ENCODE measurements at places on chromosomes 16 and 17.

- no peak for DNase-seq
Observed at GRCh38 chr17:57234739-57235092, 21.6 kb upstream of the MSI2 start.

DNA sequence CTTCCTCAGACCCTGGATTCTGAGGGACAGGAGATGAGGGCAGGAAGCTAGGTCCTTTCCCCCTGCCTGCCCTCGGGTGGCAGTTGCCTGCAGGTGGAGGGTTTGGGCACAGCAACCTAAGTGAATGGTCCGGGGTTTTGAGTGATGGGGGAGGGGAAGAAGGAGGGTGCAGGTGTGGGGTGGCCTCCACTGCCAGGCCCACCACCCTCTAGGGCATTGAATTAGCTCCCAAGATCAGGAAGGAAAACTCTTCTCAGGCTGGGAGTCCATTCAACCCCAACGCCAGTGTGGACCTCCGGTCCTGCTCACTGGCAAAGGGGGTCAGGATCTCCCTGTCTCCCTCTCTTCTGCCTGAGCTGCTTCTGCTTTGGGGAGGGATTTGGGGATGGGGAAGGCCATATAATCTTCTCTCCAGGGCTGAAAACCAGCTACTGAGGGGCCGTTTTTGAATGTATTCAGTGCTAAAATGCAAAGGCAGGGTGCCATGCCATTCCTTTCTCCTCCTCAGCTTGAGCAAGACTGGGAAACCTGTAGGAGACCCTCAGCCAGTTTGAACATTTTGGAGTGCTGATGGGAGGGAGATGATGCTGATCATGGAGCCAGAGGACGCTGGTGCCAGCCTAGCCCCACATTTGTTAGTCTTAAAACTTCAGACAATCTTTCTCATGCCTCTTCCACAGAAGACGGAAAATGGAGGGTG is 18.8 kb downstream of the GRB7 start:
- DNase-seq = no peak

DNA sequence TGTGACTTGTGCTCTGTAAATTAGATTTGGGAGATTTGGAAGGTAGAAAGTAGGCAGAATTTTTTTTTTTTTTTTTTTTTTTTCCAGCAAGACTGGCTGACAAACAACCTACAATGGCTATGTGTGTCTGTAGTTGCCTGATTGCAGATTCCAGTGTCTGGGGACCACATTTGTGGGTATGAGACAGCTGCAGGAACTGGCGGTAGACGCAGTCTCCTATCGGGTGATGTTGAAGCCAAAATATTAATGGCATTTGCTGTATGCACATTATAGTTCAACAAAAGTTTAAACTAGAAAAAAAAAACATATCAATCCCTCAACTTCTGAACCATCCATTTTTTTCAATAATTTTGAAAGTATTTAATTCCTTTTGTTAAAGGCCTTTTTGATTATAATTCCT is 665.2 kb downstream of the TOX3 start:
- DNase-seq = no peak

DNA sequence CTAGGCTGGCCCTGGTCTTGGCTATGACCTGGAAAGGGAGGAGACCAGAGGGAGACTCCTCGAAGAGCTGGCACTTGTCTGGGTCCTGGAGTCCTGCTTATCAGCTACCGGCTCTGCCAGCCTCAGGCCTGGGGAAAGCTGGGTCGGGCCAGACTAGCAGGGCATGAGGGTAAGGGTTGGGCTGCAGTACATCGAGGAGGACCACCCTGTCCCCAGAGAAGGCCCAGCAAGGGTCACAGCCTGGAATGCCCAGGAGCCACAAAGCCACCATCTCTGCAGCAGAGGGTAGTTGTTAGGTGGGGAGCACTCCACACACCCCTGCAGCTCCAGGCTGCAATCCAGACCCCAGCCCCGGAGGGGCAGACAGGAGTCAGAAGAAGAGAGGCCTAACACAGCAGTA is 54.0 kb downstream of the SLC6A2 start:
- no peak for DNase-seq

DNA sequence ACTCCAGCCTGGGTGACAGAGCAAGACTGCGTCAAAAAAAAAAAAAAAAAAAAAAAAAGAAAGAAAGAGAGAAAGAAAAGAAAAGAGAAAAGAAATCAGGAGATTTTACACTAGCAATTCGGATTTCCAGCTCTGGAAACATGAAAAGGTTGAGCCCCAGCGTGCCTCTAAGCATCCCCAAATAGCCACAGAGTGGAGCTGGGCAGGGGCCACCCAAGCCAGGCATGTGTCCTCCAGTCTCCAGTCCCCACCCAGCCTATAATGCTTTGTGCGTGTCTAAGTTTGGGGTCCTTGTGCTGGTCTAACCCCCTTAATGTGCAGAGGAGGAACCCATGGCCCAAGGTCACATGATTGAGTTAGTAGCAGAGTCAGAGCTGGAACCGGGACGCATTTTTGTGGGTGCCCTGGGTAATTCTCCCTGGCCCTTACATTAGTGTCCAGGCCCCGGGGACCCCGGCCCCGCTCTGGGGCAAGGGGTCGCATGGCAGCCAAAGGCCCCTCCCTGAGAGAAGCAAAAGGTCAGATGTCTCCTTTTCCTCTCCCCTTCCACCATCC is 19.9 kb downstream of the ADAM11 start:
- DNase-seq = no peak

DNA sequence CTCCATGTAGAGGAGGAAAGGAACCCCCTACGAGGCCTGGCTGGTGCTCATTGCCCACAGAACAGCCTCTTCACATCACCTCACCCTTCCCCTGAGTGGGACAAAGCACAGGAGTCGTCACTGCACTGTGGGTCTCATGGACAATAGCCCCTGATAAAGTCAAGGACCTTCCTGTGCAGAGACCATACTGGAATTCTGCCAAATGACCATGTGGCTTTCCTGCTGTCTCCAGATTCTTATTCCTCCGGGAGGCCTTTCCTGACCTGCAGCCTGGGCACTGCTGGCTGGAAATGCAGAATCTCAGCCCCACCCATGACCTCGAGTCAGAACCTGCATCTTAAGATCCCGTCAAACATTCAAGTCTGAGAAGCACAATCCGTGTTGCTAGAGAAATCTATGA is 60.5 kb upstream of the ERN1 start:
- DNase-seq = no peak

DNA sequence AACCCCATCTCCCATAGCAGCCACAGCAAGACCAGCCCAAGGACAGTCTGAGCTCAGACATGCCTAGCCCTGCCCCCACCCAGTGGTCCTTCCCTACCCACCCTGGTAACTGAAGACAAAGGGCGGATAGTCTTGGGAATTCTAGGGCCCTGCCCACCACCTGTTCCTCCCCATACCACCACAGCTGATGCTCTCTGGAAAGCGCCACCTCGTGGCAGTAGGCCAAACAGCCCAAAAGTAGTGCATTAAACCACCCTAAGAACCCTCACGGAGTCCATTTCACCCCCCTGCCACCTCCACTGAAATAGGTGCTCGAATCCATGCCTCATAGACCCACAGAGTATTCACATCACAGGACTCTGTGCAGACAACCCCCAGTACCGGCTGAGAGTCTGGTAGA is 1021.4 kb downstream of the CDH8 start:
- no peak for DNase-seq

GRCh38 chr17:29880031-29880430 is 50.0 kb downstream of the SSH2 start:
- no peak for DNase-seq

GRCh38 chr17:6426356-6427101 is 8.4 kb downstream of the AIPL1 start:
- no peak for DNase-seq

GRCh38 chr16:68770671-68771070 is 33.6 kb downstream of the CDH1 start:
- DNase-seq = no peak

GRCh38 chr17:36756695-36757094 is 155.3 kb downstream of the MRM1 start:
- DNase-seq = no peak

Data from stimulated activated CD4-positive, alpha-beta T cell treated with anti-CD3 and anti-CD28 coated beads, Interleukin-2, amount 100 ng/mL, for 4 hours (primary cell).